ENCODE measurements at places on chromosomes 3 and 15. TPM values are rescaled to one million over a fixed set of nuclear protein-coding genes. Genes with fewer than 3 reads are reported as not detected.
A peak's percentile ranks its signal among the peaks of the same experiment; 100 is the strongest.

- peak; percentile 25 for DNase-seq
Measured at GRCh38 chr3:52892625-52893311, 4.6 kb downstream of the STIMATE start.

DNA sequence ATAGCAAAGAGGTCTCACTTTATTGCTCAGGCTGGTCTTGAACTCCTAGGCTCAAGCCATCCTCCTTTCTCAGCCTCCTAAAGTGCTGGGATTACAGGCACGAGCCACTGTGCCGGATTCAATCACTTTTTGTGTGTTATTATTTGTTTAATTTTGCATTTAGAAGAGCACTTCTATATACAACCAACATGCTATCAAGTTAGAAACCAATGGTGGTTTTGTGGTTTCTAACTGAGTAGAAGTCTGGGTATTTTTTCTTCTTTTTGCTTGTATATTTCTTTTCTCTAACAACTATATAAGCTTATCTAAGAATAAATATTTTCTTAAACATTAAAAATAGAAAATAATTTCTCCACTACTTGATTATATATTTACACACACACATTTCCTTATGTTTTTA, 86.7 kb downstream of the PEAK1 start:
- no peak for DNase-seq

DUOXA2 gene
- total RNA-seq: 1.5 TPM

GRCh38 chr3:27326629-27327545, 42.3 kb downstream of the NEK10 start:
- DNase-seq: no peak

DNA sequence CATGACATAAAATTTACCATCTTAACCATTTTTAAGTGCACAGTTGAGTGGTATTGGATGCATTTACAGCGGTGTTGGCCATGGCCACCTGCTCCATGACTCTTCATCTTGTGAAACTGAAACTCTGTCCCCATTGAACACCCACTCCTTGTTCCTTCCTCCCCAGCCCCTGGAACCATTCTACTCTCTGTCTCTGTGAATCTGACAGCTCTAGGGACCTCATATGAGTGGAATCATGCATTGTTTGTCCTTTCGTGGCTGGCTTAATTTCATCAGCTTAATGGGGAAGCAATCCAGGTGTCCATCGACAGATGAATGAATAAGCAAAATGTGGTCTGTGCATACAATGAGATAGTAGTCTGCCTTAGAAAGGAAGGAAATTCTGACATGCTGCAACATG, 42.5 kb downstream of the PLXNA1 start:
- DNase-seq: no peak

DNA sequence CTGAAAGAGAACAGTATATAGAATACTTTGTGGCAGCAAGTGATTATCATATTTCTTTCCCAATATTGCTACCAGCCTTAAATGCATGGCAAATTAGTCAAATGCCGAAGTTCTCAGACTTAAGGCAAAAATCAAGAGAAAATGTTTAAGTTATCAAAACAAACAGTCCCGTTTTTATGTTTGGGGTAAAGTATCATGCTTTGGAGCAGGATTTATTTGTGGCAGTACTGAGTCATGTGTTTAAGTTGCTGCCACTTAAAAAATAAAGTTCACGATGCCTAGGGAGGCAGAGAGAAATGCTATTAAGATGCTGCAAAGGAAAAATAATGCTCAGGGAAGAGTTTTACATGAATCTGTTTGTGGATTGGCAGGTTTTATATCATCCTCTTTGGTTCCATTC, 417.4 kb upstream of the MDFIC2 start:
- DNase-seq: no peak

DNA sequence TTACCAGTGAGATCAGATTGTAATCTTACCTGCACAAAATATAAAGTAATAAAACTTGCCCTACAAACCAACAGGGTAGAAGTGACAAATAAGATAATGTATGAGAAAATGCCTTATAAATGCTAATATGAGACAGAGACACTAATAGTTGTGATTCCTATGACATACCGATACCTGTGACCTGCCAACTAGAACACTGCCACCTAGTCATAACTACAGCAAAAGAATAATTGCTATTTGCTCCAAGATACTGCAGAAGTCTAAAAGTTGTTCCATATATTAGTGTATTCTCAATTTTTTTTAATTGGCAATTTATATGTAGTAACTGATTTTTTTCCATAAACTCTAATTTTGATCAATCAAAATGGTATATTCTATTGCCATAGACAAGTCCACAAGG, 25.3 kb upstream of the GP5 start:
- DNase-seq: no peak

DNA sequence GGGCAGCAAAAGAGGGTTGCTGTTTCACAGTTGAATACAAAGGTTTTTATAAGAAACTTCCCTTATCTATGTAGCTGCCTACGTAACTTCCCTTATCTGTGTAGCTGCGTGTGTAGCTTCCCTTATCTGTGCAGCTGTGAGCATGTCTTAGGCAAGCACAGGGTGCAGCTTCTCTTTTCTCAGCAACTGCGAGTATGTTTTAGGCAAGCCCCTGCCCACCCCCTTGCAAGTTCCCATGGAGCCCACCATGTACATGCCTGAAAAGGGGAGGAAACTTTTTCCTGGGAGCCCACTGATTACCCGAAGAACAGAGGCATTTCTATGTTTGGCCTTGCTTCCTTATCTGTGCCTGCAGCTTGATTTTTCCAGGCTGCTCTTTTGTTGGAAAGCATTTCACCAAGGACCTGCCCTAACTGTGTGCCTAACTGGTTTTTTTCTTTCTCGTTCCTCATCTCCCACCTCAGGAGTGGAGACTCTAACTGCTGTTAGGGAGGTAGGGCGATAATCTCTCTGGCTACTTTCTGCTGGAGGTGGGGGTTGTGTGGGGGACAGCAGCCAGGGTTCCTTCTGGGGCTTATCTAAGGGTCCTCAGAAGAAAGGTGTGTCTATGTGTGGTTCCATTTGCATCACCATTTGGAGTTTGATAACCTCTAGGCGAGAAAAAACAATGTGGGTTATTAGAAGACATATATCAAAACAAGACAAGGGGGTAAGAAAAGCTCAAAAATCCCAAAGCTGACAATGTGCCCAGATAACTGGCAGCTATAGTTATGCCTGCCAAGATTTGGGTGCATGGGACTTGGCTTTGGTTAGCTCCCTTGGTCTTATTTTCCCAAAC, 26.0 kb downstream of the SORD start:
- DNase-seq: no peak
